ENCODE measurements at places on chromosomes 7 and 10.

GRCh38 chr10:110805292-110805691 is 66.4 kb upstream of the PDCD4 start:
- no peak for DNase-seq

GRCh38 chr7:72234086-72234485 is 178.1 kb downstream of the CALN1 start:
- no peak for DNase-seq

- no peak for DNase-seq
Measured at GRCh38 chr10:112716924-112717413, 233.1 kb upstream of the TCF7L2 start.

DNA sequence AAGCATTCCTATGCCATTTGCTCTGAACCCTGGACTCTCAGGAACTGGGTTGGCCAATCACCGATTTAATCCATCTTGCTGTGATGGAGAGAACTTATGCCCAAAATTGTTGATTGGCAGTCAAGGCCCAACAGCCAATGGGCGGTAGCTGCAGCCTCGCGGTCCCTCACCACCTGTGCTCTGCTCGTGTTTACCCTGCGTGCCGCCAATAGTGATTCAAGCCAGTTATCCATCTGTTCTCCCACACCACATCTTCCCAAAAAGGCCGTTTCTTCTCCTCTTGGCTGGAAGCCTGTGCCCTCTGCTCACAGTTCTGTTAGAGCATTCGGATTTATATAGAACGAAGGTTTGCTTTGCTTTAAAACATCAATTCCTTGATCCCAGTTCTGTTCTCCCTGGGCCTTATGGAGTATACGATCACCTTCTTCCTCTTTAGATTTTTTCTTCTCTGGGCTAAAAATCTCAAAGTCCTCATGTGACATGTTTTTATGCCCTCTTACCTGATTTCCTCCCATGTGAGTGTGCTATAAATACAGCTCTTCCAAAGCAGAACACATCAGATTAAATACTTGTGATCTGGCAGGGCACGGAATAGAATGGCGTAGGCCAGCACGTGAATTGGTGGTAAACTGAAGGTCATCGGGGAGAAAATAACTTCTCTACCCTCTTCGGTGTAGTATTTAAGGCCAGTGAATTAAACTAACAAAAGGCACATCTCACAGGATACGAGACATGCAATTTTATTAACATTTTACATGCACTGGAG is 212.8 kb downstream of the NSUN6 start:
- no peak for DNase-seq

DNA sequence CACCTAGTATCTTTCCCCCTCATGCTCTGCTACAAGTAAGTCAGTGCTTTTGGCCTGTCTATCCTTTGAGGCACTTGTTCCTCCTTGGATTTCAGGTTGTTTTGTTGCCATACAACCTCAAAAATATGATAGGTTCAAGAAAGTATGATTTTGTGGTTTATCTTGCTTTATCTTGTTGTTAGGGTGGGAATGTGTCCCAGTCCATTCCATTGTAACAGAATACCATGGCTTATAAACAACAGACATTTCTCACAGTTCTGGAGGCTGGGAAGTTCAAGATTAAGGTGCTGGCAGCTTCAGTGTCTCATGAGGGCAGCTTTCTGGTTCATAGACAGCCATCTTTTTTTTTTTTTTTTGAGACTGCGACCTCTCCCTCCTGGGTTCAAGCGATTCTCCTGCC is 72.1 kb downstream of the TMEM270 start:
- DNase-seq: no peak

DNA sequence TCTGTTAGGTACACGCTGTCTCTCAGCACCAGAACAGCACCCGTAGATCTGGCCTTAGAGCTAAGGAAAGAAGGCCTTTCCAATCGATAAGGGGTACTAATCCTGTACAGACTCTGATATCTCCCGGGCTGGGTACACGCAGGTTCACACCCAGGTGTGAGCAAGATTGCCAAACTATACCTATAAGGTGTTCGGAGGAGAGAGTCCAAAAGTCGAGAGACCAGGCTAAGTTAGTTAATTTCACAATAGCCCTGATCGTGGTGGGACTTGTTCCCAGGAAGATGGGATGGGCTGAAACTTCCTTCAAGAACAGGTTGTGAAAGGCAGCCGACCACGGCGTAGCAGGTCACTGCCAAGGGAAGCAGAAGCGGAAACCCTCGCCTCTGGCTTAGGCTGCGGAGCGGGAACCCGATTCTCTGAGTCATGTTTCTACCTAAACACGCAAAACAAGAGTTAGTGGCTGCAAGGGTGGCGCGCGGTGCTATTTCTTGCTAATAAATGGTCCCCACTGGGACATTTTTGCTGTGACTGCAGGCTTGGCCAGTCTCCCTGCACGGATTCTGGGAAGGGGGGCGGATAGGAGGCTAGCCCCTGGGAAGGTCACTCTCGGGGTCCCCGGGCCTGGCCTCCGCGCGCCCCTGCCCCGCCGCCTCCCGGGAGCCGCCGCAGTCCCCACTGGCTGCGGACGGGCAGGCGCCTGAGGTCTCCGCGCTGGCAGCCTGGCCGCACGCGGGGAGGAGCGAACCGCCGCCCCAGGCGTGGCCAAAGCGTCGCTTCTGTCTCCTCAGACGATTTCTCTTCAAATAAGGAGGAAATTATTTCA is 75.4 kb upstream of the PDSS1 start:
- DNase-seq: no peak

GRCh38 chr10:17464545-17464944 is 10.2 kb upstream of the ST8SIA6 start:
- DNase-seq: no peak

DNA sequence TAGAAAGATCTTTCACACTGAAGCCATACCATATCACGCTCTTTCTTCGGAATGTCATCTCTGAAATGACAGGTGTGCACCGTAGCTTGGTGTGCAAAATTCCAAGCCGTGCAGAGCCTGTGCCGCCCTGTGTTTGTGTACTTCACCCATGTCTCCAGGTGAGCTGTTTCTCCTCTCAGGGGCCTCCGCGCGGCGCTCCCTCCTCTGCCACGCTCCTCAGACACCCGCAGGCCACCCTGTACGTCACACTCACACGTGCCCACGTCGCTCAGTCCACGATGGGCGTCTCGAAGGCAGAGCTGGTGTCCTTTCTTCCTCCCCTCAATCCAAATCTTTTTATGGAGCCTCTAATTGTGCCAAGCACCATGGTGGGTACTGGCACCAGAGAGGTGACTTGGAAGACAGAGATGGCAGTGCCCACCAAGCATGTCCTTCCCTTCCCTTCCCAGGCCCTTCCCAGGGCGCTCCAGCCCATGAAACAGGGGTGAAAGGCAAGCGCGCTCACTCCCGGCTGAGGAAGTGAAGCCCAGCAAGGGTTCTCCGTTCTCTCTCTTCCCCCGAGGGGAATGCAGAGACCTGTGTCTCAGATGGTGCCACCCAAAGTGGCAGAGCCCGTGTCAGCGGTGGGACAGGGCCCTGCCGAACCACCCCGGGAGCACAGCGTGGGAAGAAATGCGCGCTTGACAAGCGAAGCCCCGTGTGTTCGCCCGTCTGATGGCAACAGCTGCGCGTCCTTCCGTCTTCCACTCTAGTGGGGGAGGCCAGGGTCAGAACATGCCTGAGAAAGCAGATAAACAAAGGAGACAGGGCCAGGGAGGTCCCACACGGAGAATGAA is 292.5 kb upstream of the SHH start:
- DNase-seq: no peak

- DNase-seq: no peak
Measured at GRCh38 chr10:111137007-111137406, 60.2 kb downstream of the ADRA2A start.

GRCh38 chr7:92916770-92917224 is 80.4 kb upstream of the CDK6 start:
- no peak for DNase-seq

DNA sequence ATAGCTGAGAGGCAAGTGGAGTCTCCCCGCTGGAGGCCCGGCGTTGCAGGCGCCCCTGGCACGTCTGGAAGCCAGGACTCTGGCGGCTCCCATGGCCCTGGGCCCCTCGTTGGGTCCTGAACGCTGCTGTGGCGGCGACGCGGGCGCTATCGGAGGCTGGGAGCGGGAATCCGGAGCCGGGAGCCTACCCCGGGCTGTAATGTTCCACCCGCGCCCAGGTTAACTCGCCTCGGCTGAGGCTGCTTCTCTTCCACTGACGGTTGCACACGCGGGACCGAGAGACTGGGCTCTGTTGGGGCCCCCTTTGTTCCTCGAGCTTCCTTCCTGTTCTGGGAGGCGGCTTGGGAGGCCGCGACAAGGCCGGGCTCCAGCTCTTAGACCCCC is 1.3 kb upstream of the HOXA5 start:
- no peak for DNase-seq

GRCh38 chr10:102705531-102705930 is 8.7 kb downstream of the ARL3 start:
- DNase-seq: no peak

- DNase-seq: peak; percentile 4
Measured at GRCh38 chr10:89163265-89163995, 43.7 kb downstream of the CH25H start.

DNA sequence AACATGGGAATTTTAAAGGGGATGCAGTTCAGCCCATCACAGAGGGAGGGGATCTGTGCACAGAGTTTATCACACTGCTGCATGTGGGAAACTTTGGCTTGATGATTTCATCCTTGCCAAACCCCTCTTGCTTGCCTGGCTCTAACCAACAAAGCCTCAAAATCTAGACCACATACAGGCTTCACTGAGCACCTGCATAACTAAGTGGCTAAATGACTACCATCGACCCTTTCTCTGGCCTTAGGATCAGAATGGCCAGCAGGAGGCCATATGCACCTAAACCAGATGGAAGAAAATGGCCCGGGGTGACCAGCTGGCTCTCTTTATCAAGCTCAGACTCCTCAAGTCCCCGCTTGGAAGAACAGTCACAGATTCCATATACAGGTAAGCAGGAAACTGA is 15.6 kb upstream of the ZNF25 start:
- DNase-seq: no peak

DNA sequence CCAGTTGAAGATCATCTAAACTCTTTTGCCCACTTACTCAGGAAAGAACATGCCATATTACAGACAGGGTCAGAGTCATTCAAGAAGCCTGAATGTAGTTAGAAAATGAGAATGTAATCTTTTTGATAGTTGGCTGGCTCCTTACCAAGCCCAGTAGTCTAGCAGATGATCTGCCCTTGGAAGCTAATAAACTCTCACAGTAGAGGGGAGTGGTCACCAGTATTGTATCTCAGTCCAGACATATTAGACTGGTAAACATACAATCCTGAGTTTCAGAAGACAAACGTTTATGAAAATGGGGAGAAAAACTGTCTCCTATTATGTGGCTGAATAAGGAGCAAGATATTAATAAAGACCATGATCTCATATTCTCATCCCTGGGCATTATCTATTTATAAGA is 65.3 kb downstream of the SEPTIN7 start:
- no peak for DNase-seq

- DNase-seq: no peak
Measured at GRCh38 chr10:131805696-131806095, 95.1 kb upstream of the PPP2R2D start.

GRCh38 chr10:71216751-71217265 is 4.4 kb downstream of the UNC5B start:
- DNase-seq: no peak

DNA sequence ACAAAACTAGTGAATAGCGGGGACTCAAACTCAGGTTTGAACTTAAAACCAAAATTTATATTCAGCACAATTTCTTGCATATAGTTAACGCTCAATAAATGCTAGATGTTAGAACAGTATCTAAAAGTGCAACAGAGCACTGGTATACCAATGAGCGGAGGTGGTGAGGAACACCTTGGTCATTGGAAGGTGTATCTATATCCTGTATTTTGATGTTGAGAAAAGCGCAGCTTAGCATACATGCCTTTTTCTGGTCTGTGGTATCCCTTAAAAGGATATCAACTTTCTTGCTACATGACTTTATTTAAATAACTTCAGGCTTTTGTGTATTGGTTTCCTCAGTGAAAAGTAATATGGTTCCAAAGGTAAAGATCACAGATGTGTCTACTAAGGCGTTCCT is 33.3 kb upstream of the DNAJB12 start:
- no peak for DNase-seq

GRCh38 chr7:30249316-30249715 is 35.1 kb upstream of the ZNRF2 start:
- DNase-seq: no peak

- no peak for DNase-seq
Measured at GRCh38 chr7:157900556-157900955, 563.8 kb downstream of the DNAJB6 start.

DNA sequence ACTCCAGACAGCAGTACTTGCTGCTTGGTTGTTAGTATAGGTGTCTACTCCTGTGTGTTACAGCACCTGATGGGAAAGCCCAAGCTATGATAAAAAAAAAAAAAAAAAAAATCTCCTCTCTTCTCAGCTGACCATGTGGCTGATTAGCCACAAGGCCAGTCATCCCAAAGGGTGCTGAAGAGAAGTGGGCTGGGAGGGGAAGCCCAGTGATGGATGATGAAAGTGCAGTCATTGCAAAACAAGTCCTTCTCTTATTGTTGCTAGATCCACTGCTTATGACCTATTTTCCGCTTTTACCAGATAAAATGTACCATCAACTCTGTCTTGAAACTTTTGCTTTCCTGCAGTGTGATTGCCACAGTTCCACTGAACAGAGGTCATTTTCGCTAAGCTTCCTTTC is 1092.5 kb upstream of the C7orf33 start:
- DNase-seq: no peak

GRCh38 chr7:49091089-49091488 is 166.7 kb downstream of the CDC14C start:
- no peak for DNase-seq

- DNase-seq: no peak
Measured at GRCh38 chr10:114541081-114541796, 116.8 kb downstream of the ABLIM1 start.

DNA sequence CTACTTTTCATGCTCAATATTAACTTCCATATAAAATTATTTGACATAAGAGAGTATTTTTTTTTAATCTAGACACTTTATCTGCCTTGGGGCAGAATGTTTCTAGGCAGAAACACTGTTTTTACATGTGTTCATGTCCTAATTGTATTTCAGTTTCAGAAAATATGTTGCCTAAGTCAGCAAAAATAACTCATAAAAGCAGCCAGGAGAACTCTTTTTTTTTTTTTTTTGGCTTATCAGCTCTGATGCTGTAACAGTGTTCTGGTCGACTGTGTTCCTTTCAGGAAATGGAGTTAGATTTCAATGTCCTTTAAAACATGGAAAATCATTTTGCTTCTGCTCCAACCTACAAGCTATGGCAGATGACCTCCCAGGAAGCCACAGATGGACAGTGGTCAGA is 63.2 kb upstream of the OPALIN start:
- no peak for DNase-seq

DNA sequence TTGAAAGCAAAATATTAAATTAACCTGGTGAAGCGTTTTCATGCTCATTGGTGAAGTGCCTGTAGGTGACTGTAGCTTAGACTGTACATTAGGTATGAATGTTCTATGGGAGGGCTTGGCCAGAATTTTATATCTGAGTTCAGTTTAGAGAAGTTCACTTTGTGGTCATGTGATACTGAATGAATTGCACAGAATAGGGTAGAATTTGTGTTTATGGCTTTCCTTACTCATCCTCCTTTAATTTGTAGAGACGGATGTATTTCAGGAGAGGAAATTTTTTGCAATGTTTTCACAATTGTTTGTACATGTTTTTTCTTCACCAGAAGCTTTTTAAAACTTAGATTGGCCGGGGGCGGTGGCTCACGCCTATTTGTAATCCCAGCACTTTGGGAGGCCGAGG is 32.3 kb downstream of the REEP3 start:
- DNase-seq: no peak
